ENCODE measurements at places on chromosomes 12 and 14.

- DNase-seq, result peak; percentile 10
Measured at GRCh38 chr12:53869500-53869899, 69.1 kb upstream of the HOXC13 start.

DNA sequence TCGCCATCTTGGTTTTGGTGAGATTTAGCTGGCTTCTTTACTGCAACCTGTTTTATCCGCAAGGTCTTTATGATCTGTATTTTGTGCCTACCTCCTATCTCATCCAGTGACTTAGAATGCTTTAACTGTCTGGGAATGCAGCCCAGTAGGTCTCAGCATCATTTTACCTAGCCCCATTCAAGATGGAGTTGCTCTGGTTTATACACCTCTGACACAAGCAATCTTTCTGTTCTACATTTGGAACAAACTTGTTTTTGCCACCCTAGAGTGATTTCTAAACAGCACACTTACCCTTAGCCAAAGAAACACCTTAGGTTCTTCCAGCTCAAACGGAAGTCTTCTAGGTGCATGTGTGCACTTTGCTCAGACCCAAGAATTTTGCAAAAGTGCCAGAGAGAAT is 122.3 kb downstream of the CCDC60 start:
- no peak for DNase-seq

- no peak for DNase-seq
Measured at GRCh38 chr14:90805662-90806540, 10.3 kb downstream of the TTC7B start.

DNA sequence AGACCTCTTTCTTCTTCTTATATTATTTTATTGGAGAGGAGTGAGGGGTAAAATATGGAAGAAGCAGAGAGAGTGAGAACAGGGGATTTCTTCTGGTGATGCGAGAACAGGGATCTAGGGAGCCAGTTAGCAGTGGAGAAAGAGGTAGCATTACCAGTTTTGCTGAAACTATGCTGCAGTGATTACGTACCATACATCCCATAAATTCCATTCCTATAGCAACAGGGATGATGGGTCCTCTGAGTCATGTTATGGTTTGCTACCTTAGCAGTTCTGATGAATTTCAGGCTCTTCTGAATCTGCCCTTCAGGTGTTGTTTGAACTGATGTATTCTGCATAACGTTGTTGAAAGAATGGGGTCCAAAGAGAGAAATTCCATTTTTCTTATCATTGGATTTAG is 625.4 kb upstream of the LRFN5 start:
- peak; percentile 44 for DNase-seq

DNA sequence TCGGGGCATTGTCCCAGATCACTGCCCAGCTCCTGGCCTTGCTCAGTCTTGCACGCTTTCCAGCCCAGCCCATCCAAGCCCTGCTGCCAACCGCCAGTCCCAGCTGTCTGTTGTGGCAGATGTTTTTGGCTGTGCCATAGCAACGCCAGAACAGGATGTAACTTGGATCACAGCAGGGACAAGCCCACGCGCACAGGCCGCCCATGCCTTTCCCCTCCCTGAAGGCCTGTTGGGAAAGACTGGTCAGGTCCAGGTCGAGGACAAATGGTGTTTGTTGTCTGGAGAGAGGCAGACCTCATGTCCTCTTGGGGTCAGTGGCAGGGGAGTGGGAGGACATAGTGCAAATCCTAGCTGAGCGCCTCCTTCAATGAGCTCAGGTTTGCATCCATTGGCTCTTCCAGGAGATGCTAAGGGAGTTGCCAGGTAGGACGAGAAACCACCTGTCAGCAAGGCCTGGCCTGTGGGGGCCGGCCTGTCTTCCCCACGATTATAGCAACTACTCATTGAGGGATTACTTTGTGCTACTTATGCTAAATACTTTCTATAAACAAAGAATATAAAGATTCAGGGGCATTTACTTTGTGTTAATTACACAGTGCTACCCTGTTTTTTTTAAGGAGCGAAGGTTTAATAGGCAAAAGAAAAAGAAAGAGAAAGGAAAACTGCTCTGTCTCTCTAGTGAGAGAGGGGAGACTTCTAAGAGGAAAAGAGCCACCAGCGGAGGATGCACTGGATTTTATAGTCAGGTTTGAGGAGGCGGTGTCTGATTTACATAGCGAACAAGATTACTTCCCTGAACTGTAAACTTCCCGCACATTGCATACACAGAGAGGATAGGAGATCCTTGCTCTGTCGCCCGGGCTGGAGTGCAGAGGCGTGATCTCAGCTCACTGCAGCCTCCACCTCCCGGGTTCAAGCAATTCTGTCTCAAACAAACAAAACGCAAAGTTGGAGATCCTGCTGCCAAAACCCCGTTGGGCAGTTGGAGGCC is 42.8 kb upstream of the CORO1C start:
- peak; percentile 87 for DNase-seq

GRCh38 chr14:90797451-90797850 is 18.8 kb downstream of the TTC7B start:
- DNase-seq, result no peak

DNA sequence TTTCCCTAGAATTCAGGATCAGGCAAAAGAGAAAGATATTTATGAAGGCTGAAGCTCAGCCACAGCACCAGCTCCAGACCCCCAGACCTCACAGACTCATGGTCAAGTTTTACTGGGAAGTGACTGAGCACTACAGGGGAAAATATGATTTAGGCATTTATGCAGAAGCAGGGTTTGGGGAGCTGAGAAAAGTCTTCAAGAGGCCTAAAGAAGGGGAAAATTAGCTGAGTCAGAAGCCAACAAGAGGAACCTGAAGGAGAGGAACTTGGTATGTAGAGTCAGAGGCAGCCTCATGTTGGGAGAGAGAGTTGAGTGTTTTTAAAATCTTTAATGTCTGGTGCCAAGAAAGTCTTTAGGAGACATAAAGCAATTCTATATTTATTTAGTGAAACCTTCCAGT is 63.0 kb downstream of the FOS start:
- no peak for DNase-seq

- no peak for DNase-seq
Measured at GRCh38 chr12:118448341-118448740, 72.0 kb downstream of the SUDS3 start.

- DNase-seq, result peak; percentile 66
Measured at GRCh38 chr12:54439521-54440255, 20.6 kb upstream of the ITGA5 start.

DNA sequence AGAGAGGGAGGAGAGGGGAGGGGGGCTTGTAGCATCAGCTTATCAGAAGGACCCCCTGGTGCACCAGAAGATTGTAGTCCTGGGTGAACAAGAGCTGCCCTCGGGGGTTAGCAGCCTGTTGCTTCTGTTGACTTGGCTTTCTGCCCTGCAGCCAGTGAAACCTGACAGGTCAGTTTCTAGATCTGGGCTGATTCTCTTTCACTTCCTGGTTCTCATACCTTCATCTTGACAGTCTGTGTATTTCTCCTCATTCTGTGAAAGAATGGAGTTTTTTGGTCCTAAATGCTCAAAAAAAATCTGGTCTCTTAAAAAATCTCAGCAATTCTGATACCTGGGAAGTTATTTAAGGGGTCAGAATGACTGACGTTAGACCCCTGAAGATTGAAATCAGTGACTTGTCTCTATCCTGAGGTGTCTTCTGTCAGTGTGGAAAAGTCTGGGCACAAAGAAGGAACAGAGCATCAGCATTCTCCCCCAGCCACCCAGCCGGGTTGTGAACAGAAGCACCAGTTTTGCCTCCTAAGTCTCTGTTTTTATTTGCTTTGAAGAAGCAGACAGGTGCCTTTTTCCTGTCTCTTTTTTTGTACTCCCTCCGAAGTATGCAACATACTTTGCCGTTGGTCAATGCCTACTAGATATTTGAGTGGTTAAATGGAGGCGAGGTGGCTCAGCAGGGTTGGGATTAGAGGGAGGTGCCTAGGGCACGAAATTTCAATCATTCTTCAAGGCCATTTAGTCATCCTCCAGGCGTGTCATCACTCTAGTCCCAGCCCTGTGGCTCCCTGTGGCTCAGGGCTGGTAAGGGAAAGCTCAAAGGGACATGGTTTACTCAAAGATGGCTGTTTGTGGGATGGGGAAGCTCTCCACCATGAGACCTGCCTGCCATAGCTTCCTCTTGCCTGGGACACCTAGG is 24.0 kb downstream of the TTC9 start:
- peak; percentile 87 for DNase-seq

DNA sequence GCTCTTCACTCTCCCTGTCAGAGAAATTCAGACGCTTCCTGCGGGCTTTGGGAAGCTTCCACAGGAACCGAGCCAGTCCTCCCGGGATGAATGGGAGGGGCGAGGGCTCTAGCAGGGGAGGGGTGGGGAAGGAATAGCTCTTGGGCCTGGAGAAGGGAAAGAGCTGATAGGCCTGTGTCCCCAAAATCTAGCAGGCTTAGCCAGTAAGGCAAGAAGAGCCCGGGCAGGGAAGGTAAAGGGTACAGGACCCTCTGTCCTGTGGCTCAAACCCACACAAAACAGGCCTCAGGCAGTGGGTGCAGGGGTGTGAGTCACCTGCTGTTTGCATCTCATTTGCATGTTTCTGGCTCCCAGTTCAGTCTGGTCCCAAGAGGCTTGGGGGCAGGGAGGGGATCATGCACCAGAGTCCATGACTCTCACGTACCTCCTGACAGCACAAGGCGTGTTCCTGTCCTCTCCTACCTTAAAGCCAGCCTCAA is 8.7 kb upstream of the SMUG1 start:
- DNase-seq, result no peak

- DNase-seq, result no peak
Measured at GRCh38 chr12:47844264-47845019, 24.7 kb upstream of the HDAC7 start.
